ENCODE measurements at places on chromosomes 5 and 9. TPM values are rescaled to one million over a fixed set of nuclear protein-coding genes. Genes with fewer than 3 reads are reported as not detected.

FOXD4L4 gene
- total RNA-seq, result not detected

ANGPTL2 gene
- 169 TPM for total RNA-seq

TSLP gene
- 1.5 TPM for total RNA-seq

GRCh38 chr5:72539038-72539437 is 31.8 kb upstream of the ZNF366 start:
- DNase-seq, result no peak

MYMK gene
- not detected for total RNA-seq

GRCh38 chr9:68896486-68896885 is 117.4 kb downstream of the PRKACG start:
- no peak for DNase-seq
